ENCODE measurements at places on chromosomes 12 and 14.

GRCh38 chr12:120292411-120292660 is 633 bp upstream of the RNU4-2 start:
- no peak for DNase-seq

- DNase-seq: peak; percentile 65
These were observed 90.2 kb downstream of the CHGA start for GRCh38 chr14:93012951-93013719.

DNA sequence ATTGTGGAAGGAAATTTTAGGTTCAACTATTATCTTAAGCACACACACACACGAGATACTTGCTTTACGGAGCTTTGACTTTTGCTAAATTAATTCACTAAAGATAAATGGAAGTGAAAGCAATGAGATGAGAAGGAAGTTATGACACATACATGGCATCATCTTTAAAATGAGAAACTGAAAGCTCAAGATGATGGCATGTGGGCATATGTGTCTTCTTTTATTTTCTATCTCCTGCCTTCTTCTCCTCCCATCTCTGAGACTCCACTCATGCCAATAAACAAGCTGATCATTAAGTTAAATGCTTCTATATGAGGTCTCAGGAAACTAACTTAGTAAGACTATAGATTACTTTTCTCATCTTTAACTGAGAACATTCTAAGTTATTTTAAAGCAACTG is 216.7 kb downstream of the MED13L start:
- DNase-seq: peak; percentile 41

DNA sequence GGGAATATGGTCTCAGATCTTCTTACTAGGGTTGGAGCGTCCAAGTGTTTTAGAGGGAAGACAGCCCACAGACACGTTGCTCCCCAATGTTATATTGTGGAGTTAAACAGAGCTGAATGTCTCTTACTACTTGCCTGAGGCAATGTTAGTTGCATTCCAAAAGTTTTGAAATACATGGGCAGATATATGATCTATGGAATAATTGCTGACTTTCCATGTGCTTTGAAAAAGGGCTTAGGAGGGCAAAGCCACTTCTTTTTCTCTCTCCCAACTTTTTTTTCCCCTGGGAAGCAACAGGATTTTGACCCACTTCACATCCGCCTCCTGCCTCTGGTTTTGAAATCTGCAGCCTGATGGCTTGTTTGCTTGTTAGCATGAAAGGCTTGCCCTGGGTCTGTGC is 33.7 kb upstream of the PAX9 start:
- no peak for DNase-seq

GRCh38 chr12:98446682-98447081 is 68.7 kb upstream of the TMPO start:
- DNase-seq: no peak

DNA sequence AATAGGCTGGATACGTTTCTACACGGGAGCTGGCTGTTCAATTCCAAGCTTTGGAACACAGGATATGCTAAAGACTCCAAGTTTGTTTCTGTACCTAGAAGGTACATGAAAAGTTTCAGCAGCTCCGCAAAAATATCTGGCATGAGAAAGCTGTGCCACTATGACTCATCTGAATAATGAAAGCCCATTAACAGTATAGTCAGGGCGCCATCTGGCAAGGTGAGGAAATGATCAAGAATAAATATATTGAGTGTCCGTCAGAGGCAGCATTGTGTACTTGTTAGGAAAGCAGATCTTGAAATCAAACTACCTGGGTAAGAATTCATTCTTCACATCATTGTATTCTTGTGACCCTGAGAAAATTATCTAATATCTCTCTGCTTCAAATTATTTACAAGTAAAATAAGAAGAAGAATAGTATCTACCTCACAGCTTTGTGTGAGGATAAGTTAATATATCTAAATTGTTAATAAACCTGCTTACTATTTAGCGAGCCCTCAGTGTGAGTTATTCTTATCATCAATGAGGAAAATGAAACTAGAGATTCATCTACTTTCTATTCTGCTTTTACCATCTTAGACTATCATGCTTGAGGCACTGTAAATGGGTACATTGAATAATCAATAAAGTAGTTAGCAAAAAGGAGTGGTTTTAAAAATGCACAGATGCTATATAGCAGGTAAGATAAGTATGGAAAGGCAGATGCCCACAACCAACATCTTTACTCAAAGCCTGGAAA is 53.5 kb downstream of the FSCB start:
- no peak for DNase-seq

DNA sequence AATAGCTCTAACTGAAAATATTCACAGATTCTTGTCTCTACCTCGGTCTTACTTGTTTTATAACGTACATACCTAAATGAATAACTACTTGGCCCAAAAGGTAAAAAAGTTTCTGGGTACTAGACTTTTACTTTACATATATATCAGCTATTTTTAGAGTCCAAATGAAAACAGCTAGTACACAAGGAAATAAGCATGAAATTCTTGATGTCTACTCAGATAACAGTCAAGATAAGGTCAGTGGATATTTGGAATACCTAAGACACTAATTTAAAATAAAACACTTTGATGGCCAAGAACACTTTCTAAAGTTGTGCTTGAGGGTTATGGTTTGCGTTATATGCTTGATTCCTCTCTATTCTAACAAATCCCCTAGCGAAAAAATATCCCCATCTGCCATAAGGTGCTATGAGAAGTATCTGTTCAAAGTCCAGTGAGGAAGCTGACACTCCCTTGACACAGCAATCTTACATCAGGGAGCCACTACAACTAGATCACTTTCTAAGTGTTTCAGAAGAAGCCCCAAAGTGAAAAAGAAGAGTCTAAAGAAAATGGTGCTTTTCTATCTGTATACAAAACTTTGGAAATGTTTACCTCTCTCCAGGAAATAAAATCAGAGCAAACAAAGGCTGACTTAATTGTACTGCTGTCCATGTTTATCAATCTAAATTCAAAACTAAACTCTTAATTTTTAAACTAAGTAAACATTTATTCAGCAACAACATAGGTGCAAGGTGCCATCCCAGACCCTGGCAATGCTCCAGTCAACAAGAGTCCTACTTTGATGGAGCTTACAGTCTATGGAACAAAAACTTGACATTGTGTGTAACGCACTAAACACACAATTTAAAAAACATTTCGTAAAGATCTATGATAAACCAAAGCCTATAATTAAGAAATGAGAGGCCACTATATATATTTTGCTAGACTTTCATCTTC is 11.7 kb downstream of the PTPN21 start:
- DNase-seq: no peak

- DNase-seq: no peak
These were observed 47.3 kb upstream of the LRIG3 start for GRCh38 chr12:58967561-58967960.

DNA sequence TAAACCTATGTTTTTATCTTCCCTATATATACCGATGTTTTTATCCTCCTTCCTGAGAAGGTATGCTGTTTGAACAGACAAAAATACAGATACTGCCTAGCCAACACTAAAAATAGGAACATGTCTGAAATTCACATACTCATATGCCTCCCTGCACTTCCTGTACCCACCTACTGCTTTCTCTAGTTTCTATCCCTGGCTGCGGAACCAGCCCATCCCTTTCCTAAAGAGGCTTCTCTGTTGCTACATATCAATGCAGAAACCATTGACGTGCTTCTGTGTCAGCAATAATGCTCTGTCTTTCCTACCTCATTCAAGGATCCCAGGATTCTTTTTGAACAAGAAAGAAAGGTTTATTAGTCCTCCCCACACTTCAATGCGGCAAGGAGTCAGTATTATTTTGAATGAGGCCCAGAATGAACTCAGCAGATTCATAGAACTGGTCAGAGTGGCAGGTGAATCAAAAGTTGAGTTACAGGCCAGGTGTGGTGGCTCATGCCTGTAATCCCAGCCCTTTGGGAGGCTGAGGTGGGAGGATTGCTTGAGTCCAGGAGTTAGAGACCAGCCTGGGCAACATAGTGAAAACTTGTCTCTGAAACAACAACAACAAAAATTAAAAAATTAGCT is 67.8 kb upstream of the NAP1L1 start:
- peak; percentile 41 for DNase-seq

GRCh38 chr12:449203-449602 is 10.5 kb upstream of the B4GALNT3 start:
- DNase-seq: no peak

GRCh38 chr14:67630186-67630585 is 10.5 kb downstream of the ARG2 start:
- DNase-seq: no peak

GRCh38 chr12:112843287-112843686 is 51.7 kb downstream of the RPH3A start:
- no peak for DNase-seq

GRCh38 chr12:6198556-6198955 is 1.6 kb upstream of the CD9 start:
- no peak for DNase-seq

GRCh38 chr12:754851-755562 is 2.6 kb downstream of the WNK1 start:
- peak; percentile 61 for DNase-seq

DNA sequence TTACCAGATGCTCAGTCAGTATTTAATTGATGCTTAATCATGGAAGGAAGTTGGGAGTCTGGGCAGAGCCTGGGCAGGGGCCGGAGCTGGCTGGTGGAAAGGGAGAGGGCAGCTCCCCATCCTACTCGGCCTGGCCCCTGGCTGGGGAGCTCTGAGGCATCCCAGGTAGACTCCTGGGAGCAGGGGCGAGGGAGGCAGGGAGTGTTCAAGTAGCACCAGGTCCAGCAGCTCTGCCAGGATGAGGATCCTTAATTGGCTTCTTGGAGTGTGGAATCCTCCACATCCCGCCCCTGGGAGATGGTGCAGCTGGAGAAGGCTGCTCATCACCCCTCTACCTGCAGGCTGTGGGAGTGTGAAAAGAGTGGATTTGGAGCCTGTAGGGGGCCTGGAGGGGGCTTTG is 30.9 kb downstream of the SYNDIG1L start:
- no peak for DNase-seq

DNA sequence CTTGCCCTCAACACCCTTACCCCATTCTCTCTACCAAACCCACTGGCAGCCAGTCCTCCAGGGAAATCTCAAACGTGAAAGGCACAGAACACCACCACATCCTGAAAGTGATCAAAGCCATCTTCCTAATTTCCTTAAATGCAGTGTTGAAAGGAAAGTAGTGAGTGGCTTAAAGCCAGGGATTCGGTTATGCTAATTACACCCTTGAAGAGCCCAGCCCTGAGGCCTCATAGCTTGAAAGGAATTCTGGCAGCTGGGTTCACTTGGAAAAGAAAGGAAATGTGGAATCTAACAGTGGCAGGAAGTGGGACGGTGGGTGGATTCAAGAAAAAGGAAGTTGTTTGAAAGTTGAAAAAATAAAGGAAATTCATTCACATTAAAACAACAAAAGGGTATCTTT is 73.0 kb upstream of the FICD start:
- no peak for DNase-seq

Data from GM20000 (cell line).